OCI-LY7 (cell line): ENCODE measurements at places on chromosomes 6 and 20.

DNA sequence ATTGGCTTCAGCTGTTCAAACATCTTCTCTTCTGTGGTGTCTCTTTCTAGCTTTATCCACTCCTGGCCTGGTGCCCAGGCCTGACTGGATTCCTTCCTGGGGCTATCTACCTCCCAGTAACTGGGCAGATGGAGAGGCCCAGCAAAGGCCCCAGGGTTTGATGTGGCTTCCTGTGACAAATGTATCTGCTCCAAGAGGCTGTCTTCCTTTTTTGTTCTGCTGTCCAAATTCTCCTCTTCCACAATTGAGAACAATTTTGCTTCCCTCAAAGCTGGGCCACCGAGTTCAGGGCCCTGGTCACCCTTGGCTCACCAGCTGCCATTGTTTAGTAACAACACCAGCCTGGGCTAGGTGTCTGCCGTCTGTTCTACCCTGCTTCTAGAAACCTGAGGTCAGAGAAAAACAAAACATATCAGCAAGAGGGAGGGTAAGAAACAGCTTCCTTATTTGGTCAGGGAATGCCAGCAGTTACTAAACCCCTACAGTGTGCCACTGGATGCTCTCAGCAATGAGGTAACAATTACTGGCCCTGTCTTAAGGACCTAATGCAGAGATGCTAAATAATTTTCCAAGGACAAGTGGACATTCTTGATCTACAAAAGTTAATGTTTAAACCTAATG lies 3.9 kb downstream of the ZFP57 start:
- DNase-seq = no peak

DNA sequence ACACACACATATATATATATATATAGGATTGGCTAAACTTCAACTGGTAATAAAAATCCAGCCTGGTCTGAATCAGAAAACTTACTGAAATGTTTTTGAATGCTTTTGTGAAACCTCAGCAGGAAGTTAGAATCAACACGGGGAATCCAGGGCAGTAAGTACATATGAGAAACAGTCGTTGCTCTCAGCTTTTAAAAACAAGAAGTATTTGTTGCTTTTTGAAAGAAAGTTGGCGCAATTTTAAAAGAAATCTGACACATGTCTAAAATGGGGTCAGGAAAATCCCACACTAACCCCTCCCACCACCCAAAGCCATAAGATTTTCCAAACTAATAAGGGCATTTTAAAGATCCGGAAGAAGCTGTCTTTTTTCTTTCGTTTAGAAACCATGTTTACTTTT lies 11.5 kb upstream of the CCDC170 start:
- peak; percentile 11 for DNase-seq

DNA sequence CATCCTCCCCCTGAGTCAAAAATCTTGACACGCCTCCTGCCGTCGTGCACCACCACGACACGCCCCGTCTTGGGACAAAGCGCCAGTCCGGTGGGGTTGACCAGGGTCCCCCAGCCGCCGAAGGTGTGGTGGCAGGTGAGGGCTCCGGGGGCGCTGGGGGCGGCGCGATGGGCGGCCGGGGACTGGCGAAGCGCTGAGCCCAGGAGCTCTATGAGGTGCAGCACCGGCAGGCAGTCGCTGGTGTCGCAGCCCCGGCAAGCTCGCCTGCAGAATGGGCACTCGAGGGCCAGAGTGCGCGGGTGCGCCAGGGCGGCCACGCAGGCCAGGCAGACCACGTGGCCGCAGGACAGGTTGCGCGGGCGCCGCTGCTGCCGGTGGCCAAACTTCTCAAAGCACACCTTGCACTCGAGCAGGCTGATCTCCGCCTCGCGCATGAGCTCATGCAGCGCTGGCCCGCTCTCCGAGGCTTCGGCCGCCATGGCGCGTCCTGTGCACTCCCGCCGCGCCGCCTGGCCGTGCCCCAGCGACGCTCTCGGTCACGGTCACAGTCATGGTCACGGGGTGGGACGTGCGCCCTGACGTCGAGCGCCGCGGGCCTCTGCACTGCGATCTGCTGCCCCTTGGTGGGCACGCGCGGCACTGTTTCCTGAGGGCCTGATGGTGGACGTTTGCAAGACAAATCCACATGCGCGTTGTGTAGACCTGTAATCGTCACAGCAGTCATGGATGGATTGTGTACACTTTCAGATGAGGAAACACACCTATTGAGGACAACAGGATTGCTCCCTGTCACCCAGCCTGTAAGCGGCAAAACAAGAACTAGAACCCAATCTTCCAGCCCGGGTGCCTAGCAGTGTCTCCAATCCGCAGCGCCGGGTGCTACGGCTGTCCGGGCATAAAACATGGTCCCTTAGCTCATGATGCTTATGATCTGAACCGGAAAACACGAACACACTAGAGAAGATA lies at the start of gene NHLRC1:
NHLRC1 (minus strand) TSS at position 550 of the 966 bp plus-strand sequence; CDS start at position 479, 71 bp downstream.
- no peak for DNase-seq

- DNase-seq = no peak
Measured at GRCh38 chr20:17622086-17622850, 52.4 kb downstream of the DSTN start.

DNA sequence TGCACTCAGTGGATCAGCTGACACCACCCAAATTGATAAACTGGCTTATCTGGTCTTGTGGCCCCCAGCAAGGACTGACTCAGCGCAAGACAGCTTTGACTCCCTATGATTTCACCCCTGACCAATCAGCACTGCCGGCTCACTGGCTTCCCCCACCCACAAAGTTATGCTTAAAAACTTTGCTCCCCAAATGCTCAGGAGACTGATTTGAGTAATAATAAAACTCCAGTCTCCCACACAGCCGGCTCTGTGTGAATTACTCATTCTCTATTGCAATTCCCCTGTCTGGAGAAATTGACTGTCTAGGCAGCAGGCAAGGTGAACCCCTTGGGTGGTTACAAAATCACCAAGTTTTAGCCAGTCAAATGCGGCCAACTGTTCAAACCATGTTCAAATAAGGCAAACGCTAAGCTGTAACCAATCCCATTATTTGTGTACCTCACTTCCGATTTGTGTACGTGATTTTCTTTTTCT lies 32.5 kb downstream of the SLC22A2 start:
- DNase-seq = no peak

- no peak for DNase-seq
Measured at GRCh38 chr6:139653111-139653510, 278.7 kb upstream of the CITED2 start.

- no peak for DNase-seq
Measured at GRCh38 chr6:52340603-52340880, 21.4 kb upstream of the PAQR8 start.

GRCh38 chr20:39532205-39532604 lies 570.1 kb downstream of the DHX35 start:
- DNase-seq = no peak
